GM12864 (cell line): ENCODE measurements at places on chromosomes 5 and 9.

DNA sequence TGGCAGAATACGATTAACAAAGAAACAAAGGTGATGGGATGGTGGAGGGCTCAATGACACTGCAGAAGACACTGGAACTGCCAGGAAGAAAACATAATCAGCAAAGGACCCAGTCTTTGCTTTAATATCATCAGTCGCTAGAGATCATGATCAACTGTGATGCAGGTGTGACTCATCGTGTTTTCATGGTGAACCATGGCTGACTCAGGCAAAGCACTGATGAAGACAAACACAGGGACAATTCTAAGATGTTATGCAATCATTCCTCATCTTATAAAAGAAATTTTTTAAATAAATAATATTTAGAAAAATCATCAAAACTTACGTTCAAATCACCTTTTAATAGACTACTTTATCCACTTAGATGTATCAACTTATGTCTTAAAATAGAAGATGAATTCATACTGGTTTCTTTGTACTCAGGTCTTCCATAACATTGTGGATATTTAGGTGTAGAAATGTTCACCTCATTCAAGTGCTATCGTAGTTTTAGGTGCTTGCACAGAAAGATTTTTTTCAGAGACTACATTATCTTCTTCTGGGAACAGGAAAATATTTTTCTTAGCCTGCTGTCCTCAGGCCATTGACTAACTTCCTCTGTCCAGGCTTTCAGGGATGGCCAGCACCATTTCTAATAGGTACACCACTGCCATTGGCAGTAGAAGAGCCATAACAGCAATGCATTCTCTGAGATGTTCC, 673.4 kb upstream of the MEF2C start:
- DNase-seq = no peak

GRCh38 chr9:8651846-8652215, 852.3 kb upstream of the DMAC1 start:
- no peak for DNase-seq

GRCh38 chr5:165626161-165626560, 2120.7 kb downstream of the MAT2B start:
- no peak for DNase-seq

DNA sequence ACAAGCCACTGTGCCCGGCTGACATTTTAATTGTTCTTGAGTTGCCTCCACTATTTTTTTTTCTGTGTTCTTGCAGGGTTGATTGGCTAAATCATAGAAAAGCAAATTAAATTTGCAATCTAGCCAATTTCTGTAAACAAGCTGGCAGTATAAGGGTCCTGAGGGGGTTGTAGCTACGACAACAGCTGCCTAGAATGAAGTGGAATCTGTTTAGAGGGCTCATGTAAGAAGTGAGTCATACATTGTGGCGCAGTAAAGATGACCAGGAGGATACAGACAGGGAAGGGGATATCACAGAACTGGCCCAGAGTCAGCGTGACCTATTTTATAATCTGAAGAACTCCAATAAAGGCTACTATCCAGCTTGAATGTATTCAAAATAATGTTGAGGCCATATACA, 82.2 kb upstream of the TLE1 start:
- no peak for DNase-seq

- no peak for DNase-seq
These were observed 155.0 kb downstream of the NPR3 start for GRCh38 chr5:32866138-32866537.

DNA sequence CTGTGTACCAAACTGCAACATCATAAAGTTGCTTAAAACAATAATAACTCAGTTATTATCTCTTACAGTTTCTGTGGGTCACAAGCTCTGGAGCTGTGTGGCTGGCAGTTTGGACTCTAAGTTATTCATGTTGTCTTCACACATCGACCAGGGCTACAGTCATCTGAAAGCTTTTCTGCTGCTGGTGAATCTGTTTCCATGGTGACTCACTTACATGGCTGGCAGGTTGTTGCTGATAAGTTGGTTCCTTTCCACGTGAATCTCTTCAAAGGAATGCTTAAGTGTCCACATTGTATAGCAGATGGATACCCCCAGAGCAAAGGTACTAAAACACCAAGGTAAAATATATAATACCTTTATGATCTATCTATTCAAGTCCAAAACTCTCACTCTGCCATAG, 44.8 kb upstream of the CYLC2 start:
- no peak for DNase-seq

DNA sequence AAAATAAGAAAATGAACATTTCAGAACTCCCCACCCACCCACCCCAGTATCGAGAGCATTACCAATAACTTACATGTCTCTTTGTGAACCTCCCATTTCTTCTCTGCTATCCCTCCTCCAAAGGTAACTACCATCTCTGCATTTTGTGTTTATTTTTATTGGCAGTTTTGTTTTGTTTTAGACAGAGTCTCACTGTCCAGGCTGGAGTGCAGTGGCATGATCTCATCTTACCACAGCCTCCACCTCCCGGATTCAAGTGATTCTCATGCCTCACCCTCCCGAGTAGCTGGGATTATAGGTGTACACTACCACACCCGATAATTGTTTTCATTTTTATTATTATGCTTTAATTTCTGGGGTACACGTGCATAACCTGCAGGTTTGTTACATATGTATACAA, 21.7 kb upstream of the GLIS3 start:
- DNase-seq = no peak

- no peak for DNase-seq
These were observed 149.7 kb upstream of the COL5A1 start for GRCh38 chr9:134491856-134492255.

GRCh38 chr5:131794586-131794985, 2.2 kb downstream of the FNIP1 start:
- DNase-seq = no peak

- no peak for DNase-seq
These were observed 123.2 kb downstream of the TLE1 start for GRCh38 chr9:81566074-81566698.

DNA sequence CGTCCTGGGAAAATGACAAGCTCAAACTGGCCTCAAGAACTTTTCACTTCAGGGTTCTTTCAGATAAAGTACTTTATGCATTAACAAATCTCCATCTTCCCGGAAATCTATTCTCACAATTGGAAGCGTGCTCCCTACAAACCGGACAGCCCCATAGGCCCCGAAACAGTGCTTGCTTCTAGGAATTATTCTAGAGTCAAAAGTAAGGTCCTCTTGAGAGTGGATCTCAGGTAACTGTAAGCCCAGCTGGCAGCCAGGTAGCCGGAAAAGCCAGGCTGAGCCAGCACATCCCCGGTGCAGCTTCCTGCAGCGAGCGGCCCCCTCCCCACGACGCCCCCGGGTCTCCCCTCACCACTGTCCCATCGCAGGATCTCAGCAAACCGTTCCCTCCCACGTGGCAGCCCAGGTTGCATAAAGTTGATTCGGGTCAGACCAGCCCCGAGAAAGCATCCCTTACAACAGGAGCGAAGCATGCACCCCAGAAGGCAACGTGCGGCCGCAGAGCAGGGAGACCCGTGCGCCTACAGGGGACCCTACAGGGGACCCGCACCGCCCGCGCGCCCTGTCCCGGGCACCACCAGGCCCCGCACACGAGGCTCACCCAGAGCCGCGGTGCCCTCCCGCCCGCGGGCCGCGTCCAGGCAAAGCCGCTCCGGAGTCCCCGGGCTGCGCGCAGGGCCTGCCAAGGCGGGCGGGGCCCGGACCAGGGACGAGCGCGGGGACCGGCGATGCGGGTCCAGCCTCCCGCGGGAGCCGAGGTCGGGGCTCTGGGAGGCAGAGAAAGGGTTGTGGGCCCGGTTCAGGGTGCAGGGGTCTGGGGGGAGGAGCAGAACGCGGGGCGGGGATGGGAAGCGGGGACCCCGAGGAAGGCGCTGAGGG, 920 bp downstream of the LPCAT1 start:
- DNase-seq = no peak

GRCh38 chr5:55821731-55822512, 29.2 kb upstream of the IL31RA start:
- DNase-seq = no peak

DNA sequence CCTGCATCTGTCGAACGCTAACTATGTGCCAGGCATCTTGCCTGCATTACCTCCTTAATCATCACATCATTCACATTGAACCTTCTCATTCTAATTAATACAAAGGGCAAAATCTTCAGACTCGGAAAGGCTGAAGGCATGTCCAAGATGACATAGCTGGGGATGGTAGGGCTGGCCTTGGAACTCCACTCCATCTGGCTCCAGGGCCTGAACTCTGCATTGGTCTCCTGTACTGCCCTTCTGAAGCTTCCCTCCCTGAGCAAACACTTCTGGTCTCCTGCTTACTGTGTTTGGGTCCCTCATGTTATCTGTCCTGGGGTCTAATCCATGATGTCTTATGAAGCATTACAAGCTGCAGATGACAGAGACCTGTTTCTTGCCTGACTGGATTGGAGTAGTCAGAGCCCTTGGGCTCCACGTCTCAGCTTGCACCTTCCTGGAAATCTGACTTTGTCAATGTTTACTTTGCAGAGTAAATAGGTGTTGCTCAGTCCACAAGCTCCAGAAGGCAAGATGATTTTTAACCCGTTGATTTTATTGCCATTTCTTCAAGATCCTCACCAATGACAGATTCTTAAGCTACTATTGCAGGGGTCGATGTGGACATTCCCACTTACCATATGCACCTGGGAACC, 106.1 kb downstream of the GALNT10 start:
- DNase-seq = no peak

GRCh38 chr9:78438211-78438610, 141.3 kb downstream of the PSAT1 start:
- no peak for DNase-seq

DNA sequence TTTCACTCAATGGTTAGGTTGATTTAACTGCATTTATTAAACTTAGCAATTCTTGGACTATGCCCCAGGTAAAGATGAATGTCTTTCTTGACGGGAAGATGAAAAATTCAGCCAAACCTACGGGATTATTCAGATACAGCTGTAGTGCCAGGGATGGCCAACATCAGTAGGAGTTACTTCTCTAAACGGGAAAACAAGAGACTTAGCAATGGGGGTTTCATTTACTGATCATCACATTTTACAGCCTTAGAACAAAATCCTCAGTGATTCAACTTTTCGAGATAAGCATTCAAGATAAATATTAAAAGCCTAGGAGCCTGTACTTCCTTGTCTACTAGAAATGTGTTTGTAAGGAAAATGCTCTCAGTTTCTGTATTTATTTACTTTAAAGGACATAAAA, 46.1 kb downstream of the S1PR3 start:
- no peak for DNase-seq

- no peak for DNase-seq
These were observed 27.7 kb downstream of the FST start for GRCh38 chr5:53508125-53508524.

DNA sequence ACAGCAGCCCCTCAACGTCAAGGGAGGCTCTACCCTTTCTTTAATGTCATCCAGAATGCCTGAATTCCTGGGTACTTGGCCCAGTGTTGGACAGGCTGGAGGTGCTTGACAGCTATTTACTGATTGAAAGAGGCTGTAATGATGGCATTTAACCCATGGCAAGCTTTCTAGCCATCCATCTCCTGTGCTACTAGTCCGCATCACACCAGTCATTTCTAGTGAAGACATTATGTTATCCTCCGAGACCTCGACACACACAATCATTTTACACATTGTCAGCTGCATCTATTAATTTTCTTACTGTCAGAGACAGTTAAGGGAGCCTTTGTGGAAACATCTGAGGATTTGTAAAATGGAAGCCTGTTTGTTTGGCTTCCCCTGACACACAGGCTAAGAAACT, 149.3 kb upstream of the FSTL4 start:
- no peak for DNase-seq

DNA sequence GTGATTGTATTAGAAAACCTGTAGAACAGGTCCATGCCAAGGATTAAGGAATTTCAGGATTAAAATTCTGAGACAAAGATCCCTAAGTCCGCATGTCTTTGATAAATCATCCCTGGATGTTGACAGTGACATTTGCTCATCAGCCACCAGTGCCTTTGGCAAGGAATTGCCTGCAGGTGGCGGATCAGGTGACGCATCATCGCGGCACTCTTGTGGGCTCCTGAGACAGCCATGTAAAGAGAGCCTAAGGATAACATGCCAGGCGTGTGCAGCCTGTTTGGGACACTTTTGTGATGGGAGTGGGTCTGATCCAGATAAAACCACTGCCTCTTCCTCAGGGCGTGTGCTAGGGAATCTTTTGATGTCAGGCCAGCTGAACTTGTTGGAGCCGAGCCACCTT, 40.6 kb downstream of the ADCY2 start:
- DNase-seq = no peak

- DNase-seq = no peak
These were observed 295.0 kb downstream of the PDE4D start for GRCh38 chr5:59598547-59598874.

- no peak for DNase-seq
These were observed 531.4 kb upstream of the RIOK2 start for GRCh38 chr5:97714424-97714823.

- no peak for DNase-seq
These were observed 168.1 kb downstream of the ROR2 start for GRCh38 chr9:91781906-91782305.

DNA sequence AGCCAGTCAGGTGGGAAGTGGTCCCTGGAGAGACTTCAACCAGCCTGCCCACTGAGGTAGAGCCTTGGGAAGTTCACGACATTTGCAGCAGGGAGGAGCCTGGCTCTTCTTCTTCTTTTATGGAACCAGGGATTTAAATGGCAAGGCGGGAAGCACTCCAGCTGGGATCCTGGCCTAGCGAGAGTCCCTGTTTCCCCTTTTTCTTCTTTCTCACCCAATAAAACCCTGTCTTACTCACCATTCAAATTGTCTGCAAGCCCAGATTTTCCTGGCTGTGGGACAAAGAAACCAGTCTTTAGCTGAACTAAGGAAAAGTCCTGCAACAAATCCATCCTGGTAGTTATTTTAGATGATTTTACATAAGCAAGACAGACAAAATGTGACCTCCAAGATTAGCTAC, 503.7 kb downstream of the CDH10 start:
- no peak for DNase-seq

DNA sequence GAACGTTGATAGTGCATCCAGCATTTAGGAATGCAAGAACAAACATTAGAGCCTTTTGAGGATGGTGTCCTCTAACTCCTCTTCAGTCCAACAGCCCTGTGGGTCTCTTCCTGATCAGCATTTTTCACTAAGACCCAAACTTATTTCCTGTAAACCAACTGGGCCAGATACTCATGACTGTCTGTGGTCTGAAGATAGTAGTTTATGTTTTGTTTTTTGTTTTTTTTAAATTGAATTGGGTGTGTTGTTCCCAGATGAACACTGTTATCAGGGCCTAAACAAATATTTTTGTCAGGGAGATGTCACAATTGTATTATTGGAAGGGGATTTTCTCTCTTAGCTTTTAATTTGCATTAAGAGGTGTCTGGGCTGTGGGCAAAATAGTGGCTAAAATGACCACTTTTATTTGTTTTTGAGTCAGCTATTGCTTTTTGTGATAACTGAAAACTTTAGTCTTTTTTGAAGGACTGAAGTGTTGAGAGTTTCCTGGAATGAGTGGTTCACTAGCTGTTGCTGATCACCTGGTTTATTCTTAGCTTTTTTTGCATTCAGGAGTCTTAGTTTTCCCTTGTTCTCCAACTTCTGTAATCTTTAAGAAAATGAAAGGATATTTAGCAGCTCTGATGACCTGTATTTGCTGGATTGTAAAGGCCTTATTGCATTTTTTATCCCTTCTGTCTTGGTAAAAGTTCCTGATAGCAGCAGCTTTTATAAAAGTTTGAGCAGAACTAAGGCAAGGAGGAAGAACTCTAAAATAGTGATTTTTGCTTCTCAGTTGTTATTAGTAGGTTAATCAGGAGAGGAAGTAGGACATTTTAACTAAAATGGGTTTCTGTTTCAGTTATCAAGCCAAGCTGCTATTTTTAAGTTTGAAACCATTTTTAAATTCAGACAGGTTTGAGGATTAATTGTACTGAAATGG, 5.5 kb downstream of the MAN2A1 start:
- DNase-seq = peak; percentile 47
